ENCODE measurements at places on chromosomes 16 and 17.

DNA sequence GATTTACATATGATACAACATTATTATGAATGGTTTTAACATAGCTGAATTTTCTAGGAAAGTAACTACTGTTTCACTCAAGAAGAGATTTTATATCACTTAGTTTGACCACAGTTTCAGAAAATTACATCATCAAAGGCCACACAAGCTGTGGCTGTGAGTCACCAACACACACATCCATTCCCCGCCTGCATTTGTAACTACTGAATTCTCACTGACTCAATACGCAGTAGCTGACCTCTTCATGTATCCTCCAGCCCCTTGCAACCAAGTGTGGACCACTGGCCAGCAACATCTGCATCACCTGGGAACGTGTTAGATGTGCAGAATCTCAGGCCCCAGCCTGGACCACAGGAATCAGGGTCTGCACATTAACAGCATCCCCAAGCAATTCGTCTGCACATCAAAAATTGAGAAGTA is 197.6 kb downstream of the XYLT1 start:
- no peak for DNase-seq

- no peak for DNase-seq
Observed at GRCh38 chr17:50056217-50056960, 479 bp downstream of the ITGA3 start.

DNA sequence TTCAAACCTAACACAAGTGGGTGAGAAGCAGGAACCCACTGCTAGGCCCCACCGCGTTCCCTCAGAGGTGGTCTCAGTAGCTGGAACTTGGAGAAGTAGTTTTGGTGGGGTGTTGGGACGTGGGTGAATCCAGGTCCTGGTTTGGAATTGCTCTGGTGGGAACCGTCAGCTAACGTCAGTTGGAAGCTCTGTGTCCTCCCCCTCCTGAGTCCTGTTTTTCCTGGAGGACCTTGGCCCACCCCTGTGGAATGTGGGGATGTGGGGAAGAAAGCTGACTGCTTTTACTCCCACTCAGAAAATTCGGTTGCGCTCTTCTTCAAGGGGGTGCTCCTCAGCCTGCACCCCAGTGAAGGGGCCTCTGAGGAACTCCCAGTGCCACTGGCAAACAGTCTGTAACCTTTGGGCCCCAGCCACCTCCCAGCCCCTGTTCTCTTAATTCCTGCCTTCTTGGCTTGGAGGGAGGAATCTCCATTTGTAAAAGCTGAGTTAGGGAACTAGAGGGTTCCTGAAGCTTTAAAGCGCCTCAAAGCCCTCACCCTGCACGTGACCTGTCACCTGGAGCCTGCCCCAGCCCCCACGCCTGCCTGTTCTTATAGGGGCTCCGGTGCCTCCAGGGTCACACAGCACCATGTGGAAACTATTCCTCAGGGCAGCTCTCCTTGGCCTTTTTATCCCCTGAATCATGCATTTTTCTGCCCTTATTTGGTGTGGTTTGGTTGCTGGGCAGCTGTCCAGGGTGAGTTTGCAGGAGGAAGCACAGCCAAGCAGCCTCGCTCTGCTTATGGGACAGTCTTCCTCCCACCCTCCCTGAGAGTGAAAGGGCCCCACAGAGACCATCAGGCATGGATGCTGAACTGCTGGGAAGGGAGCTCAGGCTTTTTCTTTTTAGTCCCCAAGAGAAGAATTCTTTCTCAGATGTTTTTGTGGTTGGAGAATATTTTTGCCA is 16.2 kb upstream of the NAGLU start:
- no peak for DNase-seq

GRCh38 chr16:48129926-48130325 is 25.9 kb downstream of the ABCC12 start:
- no peak for DNase-seq

GRCh38 chr16:28902909-28903308 is 22.1 kb downstream of the RABEP2 start:
- DNase-seq = no peak

GRCh38 chr16:524274-525040 is 3.1 kb upstream of the CAPN15 start:
- no peak for DNase-seq

GRCh38 chr16:19704321-19705145 is 13.5 kb downstream of the KNOP1 start:
- DNase-seq = no peak

DNA sequence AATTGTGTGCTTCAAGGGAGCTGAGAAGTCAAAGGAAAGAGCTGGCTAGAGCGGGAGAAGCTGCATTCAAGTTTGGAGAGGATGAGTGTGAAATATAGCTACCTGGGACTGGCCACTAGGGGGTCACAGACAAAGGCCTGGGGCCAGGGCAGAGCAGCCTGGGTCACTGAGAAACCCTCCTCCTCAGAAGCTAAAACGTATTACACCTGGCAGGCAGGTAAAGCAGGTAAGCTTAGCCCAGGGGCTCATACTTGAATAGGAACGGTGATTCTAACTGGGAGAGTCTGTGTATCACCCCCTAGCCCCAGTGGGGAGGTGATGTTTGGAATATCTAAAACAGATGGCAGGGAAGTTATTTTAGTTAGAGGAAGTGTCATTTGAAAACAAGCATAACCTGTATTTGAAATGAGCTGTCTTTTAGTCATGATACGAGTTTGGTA is 6.8 kb downstream of the KRT37 start:
- no peak for DNase-seq

- DNase-seq = no peak
Observed at GRCh38 chr17:70323269-70323668, 153.9 kb downstream of the KCNJ2 start.

DNA sequence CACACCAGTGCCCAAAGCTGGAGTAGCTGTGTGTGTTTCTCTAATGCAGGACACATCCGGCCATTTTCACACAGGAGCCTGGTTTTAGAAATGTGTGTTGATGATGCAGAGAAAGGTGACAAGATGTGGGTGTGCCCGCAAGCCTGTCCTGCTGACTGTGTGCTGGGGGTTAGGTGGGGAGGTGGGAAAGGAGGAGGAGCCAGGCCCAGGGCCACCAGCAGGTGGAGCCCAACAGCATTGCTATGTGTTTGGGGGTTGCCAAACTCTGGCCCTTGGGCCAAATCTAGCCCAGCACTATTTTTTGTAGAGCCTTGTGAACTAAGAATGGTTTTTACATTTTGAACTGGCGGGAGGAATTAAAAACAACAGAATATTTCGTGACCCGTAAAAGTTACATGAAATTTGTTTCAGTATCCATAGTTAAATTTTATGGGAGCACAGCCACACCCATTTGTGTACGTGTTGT is 61.7 kb upstream of the LGALS9 start:
- DNase-seq = no peak

GRCh38 chr16:80319181-80319580 is 221.6 kb upstream of the DYNLRB2 start:
- DNase-seq = no peak

- no peak for DNase-seq
Observed at GRCh38 chr17:56737421-56738161, 96.1 kb downstream of the C17orf67 start.

- DNase-seq = no peak
Observed at GRCh38 chr16:2490190-2491105, 15.5 kb downstream of the TBC1D24 start.

- no peak for DNase-seq
Observed at GRCh38 chr16:84272740-84273320, 21.8 kb upstream of the WFDC1 start.

DNA sequence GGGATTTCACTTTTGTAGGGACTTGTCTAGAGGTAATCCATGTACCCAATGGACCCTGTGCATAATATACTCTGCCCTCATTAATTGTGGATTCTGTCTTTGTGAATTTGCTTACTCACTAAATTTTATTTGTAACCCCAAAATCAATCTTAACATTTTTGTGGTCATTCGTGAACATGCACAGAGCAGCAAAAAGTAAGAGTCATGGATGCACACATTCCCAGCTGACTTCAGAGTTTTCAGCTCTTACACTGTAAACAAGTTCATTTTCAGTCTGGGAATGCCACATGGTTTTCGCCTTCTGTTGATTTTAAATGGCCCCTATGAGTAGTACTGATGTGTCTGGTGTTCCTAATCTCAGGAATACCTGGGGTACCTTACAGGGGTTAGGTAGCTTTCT is 24.3 kb downstream of the TAC4 start:
- DNase-seq = no peak

GRCh38 chr16:85555719-85556455 is 57.2 kb upstream of the GSE1 start:
- no peak for DNase-seq

GRCh38 chr17:81871387-81872230 is 472 bp upstream of the ARHGDIA start:
- no peak for DNase-seq

DNA sequence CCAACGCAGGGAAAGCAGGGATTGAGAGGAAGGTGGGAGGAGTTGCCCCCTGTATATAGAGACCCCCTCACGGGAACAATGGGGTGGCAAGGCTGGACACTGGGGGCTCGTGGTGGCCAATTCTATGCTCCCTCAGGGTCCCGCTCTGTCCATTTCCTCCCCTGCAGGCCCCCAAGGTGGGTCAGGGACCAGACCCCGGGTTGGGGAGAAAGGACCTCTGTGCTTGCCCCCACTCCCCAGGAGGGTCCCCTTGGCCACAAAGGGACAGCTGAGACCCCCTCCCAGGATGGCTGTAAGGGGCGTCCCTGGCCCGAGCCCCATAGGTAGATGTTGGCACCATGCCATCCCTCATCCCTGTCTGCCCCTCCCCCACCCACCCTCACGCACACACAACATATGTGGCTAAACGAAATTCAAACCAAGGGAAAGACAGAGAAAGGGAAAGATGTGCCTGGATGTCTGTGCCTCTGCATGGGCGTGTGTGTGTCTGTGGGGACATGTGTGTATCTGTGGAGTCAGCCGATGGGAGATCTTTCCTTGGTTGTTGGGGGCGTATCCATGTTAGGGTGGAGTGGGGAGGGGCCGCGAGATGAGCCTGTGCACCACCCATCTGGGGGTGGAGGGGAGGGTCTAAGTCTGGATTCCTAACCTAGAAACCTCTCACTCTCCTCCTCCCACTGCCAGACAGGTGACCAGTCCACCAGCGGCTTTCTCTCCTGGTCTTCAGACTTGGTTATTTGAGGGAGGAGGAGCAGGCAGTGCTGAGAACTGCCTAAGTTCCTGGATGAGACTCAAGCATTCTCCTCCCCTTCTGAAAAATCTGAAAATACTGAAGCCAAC is 642 bp upstream of the NEUROD2 start:
- no peak for DNase-seq

GRCh38 chr16:89061590-89062380 is 31.9 kb upstream of the ACSF3 start:
- no peak for DNase-seq

DNA sequence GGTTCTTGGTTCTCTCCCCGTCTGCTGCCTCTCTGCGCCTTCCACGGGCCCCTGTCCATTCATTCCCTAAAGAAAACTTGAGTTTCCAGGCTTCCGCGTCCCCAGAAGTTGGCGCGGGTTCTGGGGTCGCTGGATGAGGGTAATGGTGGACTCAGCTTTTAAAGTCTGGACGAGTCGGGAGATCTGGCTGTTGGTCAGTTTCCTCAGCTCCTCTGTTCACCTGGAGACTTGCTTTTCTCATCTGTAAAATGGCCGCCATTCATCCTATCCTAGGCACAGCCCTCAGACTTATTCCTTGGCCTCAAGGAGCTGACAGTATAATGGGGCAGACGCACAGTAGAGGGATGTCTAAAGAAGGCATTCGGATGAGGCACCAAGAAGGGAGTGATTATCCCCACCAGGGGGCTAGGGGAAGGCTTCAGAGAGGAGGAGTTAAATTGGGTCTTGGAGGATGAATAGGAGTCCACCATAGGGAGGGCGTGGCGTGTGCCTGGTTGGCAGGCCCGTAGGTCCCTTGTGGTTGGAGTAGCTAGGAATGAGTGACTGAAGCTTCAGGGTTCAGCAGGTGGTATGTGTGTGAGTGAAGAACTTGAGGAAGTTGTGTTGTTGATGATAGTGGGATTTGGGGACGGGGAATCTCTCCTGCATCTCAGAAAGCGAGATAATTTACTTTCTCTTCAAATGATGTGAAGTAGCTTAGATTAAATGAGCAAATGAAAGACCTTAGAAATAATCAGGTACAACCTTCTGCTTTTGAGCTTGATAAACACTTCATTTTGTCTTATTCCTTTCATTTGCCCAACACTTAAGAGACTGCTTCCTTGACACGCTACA is 652 bp downstream of the VPS35L start:
- no peak for DNase-seq

- DNase-seq = no peak
Observed at GRCh38 chr17:34246881-34247280, 8.2 kb upstream of the CCL2 start.

DNA sequence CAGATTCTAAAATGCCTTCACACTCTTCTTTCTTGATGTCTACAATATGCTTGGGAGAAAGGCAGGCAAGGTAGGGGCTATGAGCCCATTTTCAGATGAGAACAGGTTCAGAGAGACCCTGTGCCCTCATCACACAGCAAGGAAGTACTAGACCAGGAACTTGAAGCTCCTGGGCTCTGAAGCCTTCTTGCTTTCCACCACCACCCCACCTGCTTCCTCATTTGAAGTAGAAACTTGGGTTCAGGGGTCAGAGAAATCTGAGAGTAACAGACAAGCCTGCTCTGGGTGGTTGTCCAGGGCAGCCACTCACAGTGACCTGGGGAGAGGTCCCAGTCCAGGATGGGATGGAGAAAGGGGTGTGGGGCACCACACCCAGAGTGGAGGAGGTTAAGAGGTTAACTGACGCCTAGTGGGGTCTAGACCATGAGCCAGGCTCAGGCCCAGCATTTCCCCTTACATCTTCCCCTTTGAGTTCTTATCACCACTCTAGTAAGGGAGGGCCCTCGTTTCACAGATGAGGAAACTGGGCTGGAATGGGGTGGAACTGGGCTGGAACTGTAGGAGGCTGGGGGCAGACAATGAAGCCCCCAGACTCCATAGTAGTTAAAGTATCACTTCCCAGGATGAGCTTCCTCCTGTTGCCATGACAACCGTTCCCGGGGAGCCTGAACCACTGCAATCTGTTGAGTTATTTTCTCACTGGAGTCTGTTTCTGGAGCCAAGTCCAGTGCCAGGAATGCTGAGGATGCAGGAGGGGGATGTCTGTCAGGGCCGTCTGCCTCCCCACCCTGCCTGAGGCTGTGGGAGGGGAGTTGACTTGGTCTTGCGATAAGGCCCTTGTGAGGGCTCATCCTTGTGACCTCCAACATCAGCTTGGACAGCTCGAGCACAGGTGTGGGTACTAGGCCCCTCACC is 16.2 kb upstream of the PHF12 start:
- no peak for DNase-seq

Data from cortex of kidney (tissue), 1 donor.